ENCODE measurements at places on chromosomes 2 and 18.
A peak's percentile ranks its signal among the peaks of the same experiment; 100 is the strongest.

- DNase-seq: peak; percentile 6
Observed at GRCh38 chr2:119106301-119106897, 52.2 kb downstream of the C1QL2 start.

GRCh38 chr2:70957798-70958197 lies 20.6 kb upstream of the ANKRD53 start:
- no peak for DNase-seq

DNA sequence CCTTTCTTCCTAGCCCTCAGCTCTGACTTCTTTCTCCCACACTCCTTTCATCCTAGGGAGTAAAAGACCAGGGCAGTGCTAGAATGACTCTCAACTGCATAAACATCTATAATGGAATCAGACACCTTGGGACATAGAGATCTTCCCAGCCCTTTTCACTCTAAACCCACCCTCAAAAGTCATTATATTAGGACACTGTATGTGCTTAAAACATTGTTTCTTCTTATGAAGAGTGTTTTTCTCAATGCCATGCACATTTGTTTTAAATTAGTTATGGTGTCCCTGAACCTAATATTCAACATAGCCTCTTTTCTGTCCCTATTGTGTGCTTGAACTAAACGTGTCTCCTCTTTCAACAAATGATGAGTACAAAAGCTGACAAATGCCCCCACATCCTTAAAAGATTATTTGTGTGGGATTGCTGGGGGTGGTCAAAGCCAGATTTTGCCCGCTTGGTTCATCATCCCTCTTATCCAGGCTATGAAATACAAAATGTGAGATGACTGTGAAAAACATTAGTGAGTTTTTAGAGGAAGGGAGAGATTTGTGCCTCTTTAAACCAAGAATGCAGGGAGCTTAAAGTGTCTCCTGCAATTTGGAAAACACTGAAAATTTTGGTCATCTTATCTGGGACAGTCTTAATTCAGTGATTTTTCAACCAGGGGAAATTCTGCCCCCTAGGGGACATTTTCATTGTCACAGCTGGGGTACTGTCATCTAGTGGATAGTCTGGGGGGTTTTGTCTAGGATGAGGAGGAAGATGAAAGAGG lies 29.0 kb downstream of the SERPINB5 start:
- DNase-seq: peak; percentile 4

GRCh38 chr2:215556979-215557378 lies 121.1 kb upstream of the FN1 start:
- DNase-seq: no peak

GRCh38 chr2:97693476-97693875 lies 19.9 kb upstream of the ZAP70 start:
- DNase-seq: no peak

DNA sequence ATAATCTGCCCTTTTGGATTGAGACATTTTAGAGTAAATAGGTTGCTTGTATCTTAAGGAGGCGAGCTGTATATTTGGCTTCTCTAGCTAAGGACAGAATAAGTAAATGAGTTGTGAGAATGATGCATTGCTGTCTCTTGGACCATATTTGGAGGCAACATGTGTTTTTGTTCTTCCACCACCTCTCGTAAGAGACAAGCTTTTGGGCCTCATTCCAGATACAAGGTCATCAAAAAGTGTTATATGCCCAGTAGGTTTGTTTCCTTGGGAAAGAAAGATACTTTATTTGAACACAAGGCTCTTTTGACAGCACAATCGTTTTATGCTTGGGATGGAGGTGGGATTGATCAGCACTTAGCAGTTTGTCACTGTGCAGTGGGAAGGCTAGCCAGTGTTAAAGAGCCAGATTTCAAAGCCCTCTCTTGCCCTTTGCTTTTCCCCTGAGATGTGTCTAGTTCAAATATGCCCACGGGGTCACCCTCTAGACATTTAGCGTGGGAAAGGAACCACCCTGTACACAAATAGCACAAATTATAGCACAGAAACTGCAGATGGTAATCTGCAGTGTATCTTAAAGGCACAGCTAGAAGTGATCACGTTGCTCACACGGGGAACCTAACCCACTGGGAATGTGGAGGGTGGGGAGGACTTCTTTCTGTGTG lies 131.3 kb downstream of the MAP4K4 start:
- DNase-seq: no peak

- no peak for DNase-seq
Observed at GRCh38 chr2:238107525-238108422, 7.6 kb downstream of the ESPNL start.

- DNase-seq: no peak
Observed at GRCh38 chr2:158499383-158499782, 42.6 kb downstream of the PKP4 start.

- no peak for DNase-seq
Observed at GRCh38 chr18:37553633-37554398, 11.8 kb downstream of the CELF4 start.

- no peak for DNase-seq
Observed at GRCh38 chr2:130963196-130963848, 126.6 kb downstream of the ARHGEF4 start.

DNA sequence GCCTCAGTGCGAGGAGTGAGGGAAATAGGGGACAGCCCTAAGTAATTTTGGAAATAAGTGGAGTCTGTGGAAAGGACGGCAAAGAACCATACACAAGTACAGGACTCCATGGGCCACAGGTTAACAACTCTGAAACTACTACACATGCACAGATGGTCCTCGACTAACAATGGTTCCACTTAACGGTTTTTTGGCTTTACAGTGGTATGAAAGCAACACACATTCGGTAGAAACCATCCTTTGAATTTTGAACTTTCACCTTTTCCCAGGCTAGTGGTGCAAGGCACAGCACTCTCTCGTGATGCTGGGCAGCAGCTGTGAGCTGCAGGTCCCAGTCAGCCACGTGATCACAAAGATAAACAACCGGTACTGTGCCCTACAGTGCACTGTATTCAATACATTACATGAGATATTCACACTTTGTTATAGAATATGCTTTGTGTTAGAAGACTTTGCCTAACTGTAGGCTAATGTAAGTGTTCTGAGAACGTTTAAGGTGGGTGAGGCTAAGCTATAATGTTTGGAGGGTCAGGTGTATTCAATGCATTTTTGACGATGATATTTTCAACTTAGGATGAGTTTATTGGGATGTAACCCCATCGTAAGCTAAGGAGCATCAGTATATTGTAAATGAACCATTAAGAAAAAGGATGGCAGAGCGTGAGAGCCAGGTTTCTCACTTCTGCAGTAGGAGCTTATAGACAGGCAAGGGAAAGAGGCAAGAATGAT lies 44.6 kb downstream of the TBC1D8 start:
- no peak for DNase-seq

DNA sequence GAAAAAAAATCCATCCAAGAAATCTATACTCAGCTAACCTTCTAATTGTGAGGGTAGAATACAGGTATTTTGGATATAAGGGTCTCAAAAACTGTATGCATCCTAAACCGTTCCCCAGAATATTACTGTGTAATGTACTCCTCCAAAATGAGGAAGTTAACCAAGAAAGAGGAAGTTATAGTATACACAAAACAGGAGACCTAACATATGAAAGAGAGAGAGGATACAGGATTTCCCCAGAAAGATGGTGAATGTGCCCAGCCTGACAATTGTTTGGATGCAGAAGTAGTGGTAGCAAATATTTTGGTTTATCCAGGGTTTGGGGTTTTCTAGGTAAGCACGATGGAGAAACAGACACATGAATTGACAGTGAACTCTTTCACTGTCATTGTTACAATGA lies 50.6 kb downstream of the GALNT3 start:
- no peak for DNase-seq

GRCh38 chr2:187547353-187547979 lies 6.8 kb downstream of the TFPI start:
- DNase-seq: no peak

GRCh38 chr2:222919841-222920526 lies 59.1 kb downstream of the ACSL3 start:
- no peak for DNase-seq

GRCh38 chr18:37341473-37342086 lies 224.0 kb downstream of the CELF4 start:
- DNase-seq: no peak

- no peak for DNase-seq
Observed at GRCh38 chr18:48719974-48720654, 181.3 kb downstream of the CTIF start.

- no peak for DNase-seq
Observed at GRCh38 chr2:165105926-165106325, 97.9 kb downstream of the SCN3A start.

DNA sequence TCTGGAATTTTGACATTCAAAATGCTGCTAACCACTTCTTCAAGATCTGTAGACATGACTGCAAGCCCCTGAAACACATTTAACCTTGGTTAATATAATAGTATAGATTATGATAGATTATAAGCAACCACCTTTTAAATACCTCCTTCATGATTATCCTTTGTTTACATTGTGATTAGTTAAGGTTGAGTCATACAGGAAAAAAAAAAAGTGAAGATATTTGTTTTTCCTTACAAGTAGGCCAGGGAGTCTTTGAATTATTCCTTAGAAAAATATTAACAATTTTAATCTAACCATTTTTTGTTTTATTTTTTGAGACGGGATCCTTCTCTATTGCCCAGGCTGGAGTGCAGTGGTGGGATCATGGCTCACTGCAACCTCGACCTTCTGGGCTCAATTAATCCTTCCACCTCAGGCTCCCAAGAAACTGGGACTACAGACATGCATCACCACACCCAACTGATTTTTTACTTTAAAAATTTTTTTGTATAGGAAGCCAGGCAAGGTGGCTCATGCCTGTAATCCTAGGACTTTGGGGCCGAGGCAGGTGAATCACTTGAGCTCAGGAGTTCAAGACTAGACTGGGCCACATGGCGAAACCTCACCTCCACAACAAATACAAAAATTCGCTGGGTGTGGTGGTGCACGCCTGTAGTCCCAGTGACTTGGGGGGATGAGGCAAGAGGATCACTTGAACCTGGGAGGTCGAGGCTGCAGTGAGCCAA lies 99.4 kb downstream of the SLC39A10 start:
- no peak for DNase-seq

DNA sequence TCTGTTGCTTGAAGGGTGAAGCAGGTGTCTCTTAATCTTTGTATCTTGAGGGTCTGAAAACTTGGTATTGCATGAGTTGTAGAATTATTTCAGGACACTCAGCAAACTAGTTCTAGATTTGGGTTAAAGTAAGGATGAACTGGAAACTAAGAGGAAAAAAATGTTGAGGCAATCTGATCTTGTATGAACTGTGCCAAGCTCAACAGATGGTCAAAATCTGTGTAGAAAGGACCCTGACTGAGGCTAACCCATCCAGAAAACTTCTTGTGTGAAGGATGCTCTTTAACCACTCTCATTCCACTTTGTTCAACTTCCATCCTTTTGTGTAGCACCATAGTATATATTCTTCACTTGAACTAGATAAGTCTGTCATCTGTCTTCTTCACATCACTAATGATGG lies 861.7 kb downstream of the SLC4A3 start:
- no peak for DNase-seq

DNA sequence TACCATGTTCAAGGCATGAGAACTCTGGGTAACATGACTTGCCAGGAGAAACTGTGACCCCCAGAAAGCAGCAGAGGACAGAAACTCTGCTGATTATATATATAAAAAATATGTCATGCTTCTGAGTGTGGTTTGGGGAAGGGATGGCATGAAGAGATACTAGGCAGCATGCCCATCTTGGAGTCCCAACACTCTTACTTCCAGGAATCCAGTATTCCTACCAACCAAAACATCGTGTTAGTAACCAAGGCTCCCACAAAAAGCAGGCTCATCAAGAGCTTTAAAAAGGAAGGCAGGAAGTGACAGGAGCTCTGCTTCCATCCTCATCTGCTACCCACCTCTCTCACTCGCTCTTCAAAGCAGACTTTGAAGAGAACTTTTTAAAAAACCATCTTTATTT lies 31.6 kb upstream of the TWIST2 start:
- DNase-seq: no peak

DNA sequence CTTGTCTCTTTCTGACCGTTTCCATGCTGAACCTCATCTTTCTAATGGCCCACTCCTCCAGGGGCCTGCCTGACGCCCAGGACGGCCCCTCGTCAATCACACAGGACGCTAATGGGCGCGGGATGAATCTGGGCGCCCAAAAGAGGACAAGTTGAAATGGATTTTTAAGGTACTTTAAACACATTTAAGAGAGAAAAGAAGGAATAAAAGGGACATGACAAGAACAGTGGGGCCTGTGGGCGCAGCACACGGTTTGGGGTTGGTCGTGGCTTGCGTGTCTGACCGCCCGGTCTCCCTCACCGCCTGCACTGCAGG lies 607 bp upstream of the UBE2F start:
- DNase-seq: no peak

DNA sequence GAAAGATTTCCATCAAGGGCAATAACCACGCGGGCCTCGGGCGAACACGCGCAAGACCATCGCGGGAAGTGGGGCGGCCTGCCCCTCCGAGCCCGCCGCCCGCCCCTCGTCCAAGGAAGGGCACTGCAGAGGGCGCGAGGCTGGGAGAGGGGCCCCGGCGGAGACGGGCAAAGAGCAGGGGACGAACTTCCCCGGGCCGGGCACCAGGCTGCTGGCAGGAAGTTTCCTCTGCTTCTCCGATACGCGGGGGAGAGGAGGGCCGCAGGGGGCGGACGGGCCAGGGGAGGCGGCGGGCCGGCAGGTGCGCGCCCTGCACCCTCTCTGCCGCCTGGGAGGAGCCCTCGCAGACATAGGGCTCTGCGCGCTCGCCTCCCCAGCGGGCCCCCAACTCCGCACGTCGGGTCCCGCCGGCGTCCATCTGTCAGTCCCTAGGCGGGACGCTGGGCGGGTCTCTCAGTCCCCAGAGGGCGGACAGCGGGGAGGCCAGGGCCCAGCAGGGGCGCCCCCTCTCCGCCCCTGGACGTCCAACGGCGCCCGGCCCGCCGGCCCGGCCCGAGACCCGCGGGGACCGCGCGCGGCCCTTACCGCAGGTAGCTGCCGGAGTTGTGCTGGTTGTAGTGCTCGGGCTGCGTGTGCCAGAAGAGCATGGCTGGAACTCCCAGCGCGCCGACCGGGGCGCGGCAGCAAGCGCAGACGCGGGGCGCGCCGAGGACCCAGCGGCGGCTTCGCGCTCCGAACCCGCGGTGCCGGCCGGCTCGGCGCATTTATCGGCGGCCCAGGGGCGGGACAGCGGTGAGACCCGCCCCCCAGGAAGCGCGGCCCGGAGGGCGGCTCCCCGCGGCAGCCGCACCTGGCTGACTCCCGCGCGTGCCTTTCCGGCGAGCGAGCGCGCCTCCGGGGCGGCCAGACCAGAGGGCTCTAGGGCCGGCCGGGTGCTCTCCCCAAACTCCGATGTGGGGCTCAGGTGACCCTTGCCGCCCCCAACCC lies at the start of gene TFCP2L1:
TFCP2L1 (minus strand) TSS at position 740 of the 987 bp plus-strand sequence; CDS start at position 647, 93 bp downstream.
- DNase-seq: peak; percentile 41
